K562 (cell line): ENCODE measurements at places on chromosomes 2 and 18. TPM values are rescaled to one million over a fixed set of nuclear protein-coding genes. Genes with fewer than 3 reads are reported as not detected.

GRCh38 chr2:163191372-163191771 is 352.8 kb upstream of the KCNH7 start:
- no peak overlapping the region for H3K4me3 ChIP-seq
- no peaks in the 10 kb centered on the region for H3K27me3 ChIP-seq
- H3K27ac ChIP-seq: no peak overlapping the region
- DNase-seq: no peak
- H3K36me3 ChIP-seq: no peaks in the 10 kb centered on the region
- H3K4me1 ChIP-seq: no peaks in the 10 kb centered on the region

Gene TMBIM1
- 90.7 and 102 TPM in 2 replicates for total RNA-seq

Gene TRABD2A
- 0.31 and 0.33 TPM in 2 replicates for total RNA-seq

GRCh38 chr2:181264441-181264840 is 192.7 kb upstream of the ITGA4 start:
- H3K36me3 ChIP-seq: no peaks in the 10 kb centered on the region
- no peak overlapping the region for H3K27ac ChIP-seq
- no peaks in the 10 kb centered on the region for H3K27me3 ChIP-seq

Gene LHCGR
- not detected in 2 replicates for total RNA-seq

Gene CELF4
- total RNA-seq: 0.24 TPM in 1 of 2 replicates, not detected in the other

GRCh38 chr2:23695214-23695889 is 231.6 kb downstream of the ATAD2B start:
- H3K4me3 ChIP-seq: no peak overlapping the region
- H3K36me3 ChIP-seq: no peaks in the 10 kb centered on the region
- DNase-seq: no peak
- no peak overlapping the region for H3K27ac ChIP-seq

Gene RTP5
- total RNA-seq: not detected in 2 replicates

DNA sequence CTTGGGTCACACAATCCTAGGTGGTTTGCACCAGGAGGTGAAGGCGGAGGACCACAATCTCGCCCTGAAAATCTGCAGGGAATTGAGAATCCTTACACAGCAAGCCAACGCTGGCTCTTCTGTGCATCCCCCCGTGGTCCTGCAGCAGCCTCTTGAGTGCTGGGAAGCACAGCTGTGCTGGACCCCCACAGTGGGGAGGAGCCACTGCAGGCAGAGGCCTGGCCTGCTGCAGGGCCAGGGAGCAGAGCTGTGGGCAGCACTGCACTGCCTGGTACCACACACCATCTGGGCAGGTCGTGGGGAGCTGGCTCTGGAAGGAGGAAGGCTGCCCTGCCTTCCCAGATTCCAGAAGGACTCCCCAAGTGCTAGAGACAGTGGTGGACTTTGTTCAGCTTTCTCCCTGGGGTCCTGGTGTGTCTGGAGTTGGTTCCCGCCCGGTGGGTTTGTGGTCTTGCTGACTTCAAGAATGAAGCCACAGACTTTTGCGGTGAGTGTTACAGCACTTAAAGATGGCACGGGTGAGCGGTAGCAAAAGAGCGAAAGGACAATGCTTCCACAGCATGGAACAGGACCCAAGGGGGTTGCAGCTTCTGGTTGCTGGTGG is 106.3 kb downstream of the FAM168B start:
- H3K4me3 ChIP-seq: no peak overlapping the region
- no peak overlapping the region for H3K27ac ChIP-seq
- H3K4me1 ChIP-seq: no peaks in the 10 kb centered on the region
- no peaks in the 10 kb centered on the region for H3K36me3 ChIP-seq
- no peak for DNase-seq

DNA sequence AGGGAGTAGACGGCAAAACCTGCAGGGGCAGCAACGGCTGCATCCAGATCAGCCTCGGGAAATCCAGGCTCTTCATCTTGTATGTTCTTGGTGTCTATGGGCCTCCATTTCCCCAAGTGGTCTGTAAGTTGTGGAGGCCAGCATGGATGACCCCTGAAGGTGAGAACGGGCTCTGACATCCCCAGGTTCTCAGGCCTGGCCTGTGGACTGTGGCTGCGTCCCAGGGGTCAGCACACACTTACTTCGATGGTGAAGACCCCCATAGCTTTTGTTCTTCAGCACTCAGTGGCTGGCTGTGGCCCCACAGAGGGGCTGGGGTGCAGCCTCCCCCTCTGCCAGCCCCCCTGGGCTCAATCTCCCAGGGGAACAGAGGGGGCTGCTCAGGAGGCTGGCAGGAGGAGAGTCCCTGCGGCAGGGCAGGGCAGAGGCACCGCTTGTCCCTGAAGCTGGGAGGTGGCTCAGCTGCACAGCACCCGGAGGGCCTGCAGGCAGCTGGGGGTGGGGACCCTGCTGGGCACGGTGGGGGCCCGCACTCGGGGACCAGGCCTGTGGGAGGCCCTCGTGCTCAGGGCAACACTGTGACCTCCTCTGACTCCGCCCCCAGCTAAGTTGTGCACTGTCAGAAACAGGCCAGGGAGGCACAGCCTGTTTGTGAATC is 3.8 kb downstream of the SLC66A3 start:
- H3K36me3 ChIP-seq: no peaks in the 10 kb centered on the region
- DNase-seq: no peak
- peaks cover 40% of the 10 kb centered on the region for H3K4me1 ChIP-seq
- H3K4me3 ChIP-seq: no peak overlapping the region
- no peaks in the 10 kb centered on the region for H3K27me3 ChIP-seq

DNA sequence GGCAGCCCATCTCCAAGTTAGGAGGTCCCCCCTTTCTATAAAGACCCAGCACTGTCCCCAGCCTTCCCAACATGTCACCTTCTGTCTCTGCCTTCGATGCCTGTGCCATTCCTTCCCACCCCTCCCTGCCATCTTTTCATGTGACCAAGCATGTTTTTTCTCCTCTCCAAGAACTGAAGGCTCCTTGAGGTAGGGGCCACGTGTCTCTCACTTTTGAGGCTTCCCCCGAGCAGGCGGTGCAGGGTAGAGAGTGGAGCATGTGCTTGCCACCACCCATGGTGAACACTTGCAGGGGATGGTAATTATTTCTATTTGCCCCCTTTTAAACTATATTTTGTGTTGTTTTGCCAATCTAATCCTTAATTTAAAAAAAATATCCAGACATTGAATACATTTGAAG is 168.4 kb downstream of the ACKR3 start:
- DNase-seq: no peak
- H3K4me1 ChIP-seq: no peaks in the 10 kb centered on the region
- no peak overlapping the region for H3K27ac ChIP-seq

DNA sequence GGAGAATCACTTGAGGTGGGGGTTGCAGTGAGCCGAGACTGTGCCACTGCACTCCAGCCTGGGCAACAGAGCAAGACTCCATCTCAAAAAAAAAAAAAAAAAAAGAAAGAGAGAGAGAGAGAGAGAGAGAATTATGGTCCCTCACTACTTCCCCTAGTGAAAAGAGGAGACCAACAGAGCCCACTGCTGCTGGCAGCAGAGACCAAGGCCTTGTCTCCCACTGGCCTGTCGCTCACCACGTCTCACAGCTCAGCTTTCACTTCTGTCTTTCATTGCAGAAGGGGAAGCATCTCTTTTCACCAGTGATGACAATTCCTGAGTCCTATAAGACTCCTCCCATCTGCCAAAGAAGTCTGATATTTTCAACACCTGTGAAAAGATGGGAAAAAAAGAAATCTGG is 81.3 kb downstream of the CLHC1 start:
- H3K27me3 ChIP-seq: no peaks in the 10 kb centered on the region
- no peaks in the 10 kb centered on the region for H3K36me3 ChIP-seq
- no peak overlapping the region for H3K4me3 ChIP-seq
- peaks cover 10% of the 10 kb centered on the region; the same call in 2 of the 3 replicates for H3K4me1 ChIP-seq
- DNase-seq: no peak
- H3K27ac ChIP-seq: no peak overlapping the region

DNA sequence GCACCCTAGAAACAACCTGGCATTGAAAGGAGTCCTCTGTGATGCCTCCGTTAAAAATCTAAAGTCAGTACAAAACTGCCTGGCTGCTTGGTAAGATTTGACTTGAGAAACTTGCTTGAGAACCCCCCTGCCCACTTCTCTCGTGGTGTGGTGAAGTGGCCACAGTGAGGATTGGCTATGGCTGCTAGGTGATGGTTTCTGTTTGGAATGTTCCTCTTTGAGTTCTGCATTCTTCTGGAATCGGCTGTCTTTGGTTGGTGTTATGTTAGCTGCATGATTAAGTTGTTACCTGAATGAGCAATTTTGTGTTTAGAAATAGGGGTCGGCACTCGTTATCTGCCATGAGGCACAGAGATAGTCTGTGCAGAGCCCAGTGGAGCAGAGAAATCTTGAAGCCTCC is 21.7 kb upstream of the SAG start:
- no peaks in the 10 kb centered on the region for H3K4me1 ChIP-seq
- DNase-seq: no peak
- H3K4me3 ChIP-seq: no peak overlapping the region
- no peak overlapping the region for H3K27ac ChIP-seq
- H3K36me3 ChIP-seq: peaks cover 79% of the 10 kb centered on the region
- no peaks in the 10 kb centered on the region for H3K27me3 ChIP-seq
